ENCODE measurements at places on chromosomes 7 and 10.

GRCh38 chr7:154844499-154844898 lies 158.4 kb downstream of the PAXIP1 start:
- DNase-seq: no peak

DNA sequence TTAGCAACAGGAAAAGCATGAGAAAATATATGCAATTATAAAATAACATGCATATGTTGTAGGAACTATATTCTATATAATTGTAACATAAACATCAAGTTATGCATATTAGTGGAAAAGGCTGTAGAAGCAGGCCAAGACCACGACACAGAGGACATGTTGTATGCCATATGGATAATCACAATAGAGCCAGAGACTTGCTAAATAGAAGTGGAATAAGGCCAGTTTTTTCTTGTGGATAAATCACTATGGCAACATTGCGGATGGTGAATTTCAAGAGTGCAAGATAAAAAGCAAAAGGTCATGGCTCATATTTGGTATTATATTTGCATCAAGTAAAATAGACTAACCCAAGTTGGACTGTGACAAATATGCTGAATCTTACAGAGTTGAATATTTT lies 93.0 kb downstream of the PCDH15 start:
- no peak for DNase-seq

- no peak for DNase-seq
Measured at GRCh38 chr7:37915438-37915837, 1.2 kb downstream of the SFRP4 start.

DNA sequence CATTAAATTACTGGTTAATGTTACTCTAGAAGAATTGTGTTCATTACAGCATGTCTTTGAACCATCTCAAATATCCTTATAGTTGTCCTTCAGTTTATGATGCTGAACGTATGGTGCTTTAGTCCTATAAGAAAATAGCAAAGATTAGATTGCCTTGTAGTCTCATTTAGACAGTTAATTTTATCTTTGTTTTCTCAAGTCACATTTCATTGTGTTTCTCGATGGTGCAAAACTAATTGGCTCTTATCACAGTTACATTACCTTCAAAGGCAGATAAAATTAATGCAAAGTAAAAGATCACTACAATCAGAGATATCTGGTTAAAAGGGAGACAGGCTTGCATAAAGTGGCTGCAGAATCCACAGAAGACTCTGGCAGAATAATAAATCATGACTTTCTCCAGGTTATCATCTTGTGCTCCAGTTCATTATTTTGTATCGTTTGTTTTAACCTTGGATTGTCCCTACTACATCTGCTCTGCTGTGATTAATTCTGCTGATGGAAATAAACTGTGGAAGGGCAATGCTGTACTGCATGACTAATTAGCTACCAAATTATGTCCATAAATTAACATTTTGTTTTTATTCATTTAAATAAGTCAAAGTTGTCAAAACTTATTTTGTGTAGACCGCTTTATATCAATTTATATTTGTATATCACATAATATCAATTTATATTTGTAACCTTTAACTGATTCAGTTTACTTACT lies 24.2 kb downstream of the PRPS1L1 start:
- no peak for DNase-seq

- DNase-seq: no peak
Measured at GRCh38 chr7:100127866-100128636, 1.3 kb downstream of the MBLAC1 start.

- no peak for DNase-seq
Measured at GRCh38 chr10:6393168-6393567, 186.9 kb downstream of the PRKCQ start.

DNA sequence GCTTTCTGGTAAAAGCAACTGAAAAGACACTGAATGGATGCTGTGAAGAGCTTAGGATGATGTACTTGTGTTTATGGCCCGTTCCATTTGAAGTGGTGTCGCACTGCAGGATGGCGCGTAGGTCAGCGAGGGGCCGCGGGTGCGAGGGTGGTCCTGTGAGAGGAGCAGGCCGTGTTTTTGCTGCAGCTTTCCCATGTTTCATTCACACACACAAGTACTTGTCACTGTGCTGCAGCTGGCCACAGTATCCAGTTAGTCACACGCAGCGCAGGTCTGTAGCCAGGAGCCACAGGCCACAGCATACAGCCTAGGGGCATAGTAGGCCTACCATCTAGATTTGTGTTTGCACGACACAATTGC lies 23.2 kb downstream of the WIPI2 start:
- DNase-seq: no peak

DNA sequence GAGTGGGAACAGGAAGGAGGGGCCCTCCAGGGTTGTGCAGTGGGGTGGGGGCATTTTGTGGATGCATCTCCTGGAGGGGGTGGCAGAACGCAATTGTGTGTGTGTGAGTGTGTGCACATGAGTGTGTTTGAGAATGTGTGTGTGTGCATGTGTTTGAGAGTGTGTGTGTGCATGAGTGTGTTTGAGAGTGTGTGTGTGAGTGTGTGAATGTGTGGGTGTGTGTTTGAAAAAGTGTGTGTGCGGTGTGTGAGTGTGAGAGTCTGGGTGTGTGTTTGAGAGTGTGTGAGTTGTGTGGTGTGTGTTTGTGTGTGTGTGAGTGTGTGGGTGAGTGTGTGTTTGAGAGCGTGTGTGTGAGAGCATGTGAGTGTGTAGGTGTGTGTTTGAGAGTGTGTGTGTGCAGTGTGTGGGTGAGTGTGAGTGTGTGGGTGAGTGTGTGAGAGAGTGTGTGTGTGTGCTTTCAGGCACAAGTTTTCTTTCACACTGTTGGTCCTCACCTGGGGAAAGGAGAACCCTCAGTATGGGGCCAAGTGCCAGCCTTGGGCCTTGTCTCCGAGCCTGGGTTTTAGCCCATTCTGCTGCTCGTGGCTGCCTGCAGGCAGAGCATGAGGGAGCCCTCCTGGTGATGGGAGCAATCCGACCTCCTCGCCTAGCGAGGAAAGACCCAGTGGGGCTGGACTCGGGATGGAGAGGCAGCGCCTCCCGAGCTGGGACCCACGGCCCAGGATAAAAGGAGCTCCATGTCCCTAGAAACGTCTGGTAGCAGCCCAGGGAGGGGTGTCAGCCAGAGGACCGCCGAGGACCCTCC lies 35.6 kb downstream of the CDH23 start:
- DNase-seq: no peak

- DNase-seq: peak; percentile 43
Measured at GRCh38 chr10:6579904-6580278, at the start of gene PRKCQ. Gene PRKCQ, minus strand, starts transcription at chr10:6580276. Its CDS starts 65,141 bp downstream, at chr10:6515135.
